Stimulated activated CD4-positive, alpha-beta T cell treated with anti-CD3 and anti-CD28 coated beads, Interleukin-12 subunit alpha, Interleukin-12 subunit beta, amount 100 ng/mL, for 24 hours (primary cell): ENCODE measurements at places on chromosomes 6 and 20.

DNA sequence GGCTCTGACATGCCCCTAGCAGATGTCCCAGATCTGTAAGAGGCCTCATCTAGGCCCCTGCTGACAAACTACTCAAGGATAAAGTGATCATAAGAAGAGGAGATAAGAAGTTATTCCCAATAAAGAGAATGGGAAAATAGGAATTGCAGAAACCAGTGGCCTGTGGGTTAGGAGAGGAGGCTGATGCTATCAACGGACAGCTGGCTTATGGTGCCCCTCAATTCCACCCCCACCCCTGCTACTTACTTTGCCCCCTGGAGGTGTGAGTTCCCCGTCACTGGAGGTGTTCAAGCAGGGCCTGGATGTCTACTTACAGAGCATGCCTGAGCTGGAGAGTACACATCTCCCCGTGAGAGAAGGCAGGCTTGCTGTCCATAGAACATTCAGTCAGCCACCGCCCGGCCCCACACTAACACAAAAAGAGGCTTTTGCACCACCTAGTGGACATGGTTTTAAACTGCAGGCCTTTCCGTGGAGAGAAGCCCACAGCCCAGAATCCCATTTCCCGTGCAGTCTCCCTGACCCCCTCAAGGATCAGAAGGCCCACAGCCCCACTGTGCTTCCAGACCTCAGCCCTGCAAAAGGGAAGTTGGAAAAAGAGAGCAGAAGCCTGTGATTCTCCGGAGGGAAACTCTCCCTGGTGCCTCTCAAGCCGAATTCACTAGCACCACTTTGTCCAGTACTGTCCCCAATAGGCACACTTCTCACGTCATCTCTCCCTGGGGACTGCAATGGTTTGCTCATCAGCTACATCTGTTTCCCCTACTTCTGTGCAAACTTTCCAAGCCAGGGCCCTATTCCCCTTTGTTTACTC lies 23.8 kb upstream of the BNIP5 start:
- peak; percentile 52 for DNase-seq

DNA sequence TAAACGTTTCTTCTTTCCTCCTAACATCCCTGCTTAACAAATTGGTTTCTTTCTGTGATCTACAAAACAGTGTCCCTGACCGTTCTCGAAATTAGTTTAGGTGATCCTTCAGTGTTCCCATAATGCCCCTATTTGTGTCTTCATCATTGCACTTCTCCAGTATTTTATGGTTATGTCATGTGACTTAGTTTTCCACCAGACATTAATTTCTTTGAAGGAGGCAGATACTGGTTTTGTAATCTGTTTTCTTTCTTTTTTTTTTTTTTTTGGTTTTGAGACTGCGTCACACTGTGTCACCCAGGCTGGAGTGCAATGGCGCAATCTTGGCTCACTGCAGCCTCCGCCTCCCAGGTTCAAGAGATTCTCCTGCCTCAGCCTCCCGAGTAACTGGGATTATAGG lies 49.2 kb downstream of the FAM217A start:
- DNase-seq, result no peak

DNA sequence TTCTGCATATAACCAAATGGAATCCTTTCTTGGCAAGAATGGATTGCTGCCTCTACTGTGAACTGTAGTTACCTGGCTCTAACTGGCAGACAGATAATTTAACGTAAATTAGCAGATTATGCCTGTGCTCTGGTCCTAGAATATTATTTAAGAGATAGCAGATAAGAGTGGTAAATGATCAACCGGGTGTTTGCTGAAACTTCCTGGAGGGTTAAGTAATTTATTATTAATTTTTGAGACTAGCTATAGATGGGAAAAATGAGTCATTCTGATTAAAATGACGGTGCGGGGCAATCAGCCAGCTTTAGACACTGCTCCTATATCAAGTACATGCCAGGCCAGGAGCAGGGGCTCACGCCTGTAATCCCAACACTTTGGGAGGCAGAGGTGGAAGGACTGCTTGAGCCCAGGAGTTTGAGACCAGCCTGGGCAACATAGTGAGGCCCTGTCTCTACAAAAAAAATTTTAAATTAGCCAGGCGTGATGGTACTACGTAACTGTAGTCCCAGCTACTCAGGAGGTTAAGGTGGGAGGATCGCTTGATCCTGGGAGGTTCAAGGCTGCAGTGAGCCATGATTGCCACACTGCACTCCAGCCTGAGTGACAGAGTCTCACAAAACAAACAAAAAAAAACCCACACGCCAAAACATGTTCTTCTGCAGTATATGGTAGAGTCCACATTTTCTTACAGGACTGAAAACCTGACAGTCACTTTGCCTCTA lies 22.6 kb downstream of the B4GALT5 start:
- DNase-seq, result no peak

DNA sequence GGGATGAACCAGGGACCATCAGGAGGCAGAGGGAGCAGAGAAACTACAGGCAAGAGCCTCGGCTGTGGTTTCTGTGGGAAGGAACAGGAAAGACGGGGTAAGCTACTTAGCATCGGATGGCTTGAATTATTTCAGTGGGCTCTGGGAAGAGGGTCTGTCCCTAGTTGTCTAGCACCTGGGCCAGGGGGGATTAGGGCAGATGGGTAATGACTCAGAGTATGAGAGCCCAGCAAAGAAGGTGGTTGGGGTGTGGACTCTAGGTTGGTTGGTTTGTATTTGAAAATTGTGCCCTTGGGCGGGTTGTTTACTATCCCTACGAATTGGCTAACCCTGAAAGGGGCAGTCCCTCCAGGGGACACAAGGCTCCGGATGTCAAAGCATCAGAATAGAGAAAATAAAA lies 148.5 kb upstream of the TAB2 start:
- no peak for DNase-seq

GRCh38 chr6:141610741-141611140 lies 522.0 kb upstream of the GJE1 start:
- no peak for DNase-seq

DNA sequence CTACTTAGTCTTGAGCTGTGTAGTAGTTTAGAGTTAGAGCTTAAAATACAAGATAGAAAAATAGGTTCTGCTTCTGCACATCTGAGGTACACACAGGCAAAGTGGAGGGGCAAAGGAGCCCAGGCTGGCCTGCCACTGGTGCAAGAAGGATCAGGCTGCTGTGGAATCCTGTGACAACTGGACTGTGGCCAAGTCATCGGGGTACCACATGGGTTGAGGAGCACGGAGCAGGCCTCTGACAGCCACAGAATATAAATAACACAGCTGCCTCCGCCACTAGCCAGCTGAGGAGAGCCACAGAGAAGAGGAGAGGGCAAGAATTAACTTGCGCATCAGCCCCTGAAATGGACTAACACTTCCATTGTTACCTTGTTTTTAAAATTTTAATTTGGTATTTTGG lies 206.0 kb upstream of the MARCKS start:
- no peak for DNase-seq

GRCh38 chr6:100796049-100796823 lies 84.9 kb downstream of the ASCC3 start:
- no peak for DNase-seq

- no peak for DNase-seq
Measured at GRCh38 chr6:73058736-73059135, 166.6 kb downstream of the KHDC1L start.

- DNase-seq, result no peak
Measured at GRCh38 chr20:40679184-40679583, 9.9 kb downstream of the MAFB start.

DNA sequence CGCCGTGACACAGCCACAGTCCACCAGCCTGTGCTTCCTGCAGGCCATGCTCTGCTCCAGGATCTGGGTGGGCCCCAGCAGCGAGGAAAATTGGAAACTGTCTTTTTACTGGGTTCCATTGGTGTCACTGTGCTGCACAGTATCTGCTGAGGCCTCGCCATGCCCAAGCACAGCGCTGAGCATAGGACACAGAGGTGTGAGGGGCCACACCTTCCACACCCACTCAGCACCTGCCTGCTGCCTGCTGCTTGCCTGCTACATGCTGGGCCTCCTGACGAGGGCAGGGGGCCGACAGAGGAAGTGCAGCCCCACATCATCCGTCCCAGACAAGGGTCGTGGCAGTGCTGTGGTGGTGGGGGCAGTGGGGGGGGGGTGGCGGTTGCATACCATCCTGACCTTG lies 173.0 kb upstream of the THBS2 start:
- DNase-seq, result no peak

- no peak for DNase-seq
Measured at GRCh38 chr6:8664070-8664469, 228.7 kb upstream of the SLC35B3 start.

GRCh38 chr6:148342100-148342349 lies 613 bp upstream of the SASH1 start:
- DNase-seq, result no peak

DNA sequence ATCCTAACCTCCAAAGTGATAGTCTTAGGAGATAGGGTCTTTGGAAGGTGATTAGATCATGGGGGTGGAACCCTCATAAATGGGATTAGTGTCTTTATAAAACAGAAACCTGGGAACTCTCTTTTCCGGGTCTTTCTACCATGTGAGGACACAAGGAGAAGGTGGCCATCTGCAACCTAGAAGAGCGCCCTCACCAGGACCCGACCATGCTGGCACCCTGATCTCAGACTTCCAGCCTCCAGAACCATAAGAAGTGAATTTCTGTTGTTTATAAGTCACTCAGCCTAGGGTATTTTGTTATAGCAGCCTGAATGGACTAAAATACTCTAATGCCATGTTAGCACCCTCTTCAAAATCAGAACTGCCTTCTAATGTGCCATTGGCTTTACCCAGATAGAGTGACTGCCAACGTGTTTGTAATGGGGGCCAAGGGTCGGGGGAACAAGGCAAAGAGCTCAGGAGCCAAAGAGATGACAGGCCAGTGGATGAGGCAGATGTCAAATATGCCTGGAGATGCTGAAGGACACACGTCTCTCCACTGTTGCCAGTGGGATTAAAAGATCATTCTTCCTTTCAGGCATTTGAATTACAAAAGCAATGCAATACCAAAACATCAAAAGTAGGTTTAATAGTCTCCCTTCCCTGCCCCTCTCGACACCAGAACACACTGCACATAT lies 21.0 kb downstream of the TUBB2B start:
- no peak for DNase-seq

DNA sequence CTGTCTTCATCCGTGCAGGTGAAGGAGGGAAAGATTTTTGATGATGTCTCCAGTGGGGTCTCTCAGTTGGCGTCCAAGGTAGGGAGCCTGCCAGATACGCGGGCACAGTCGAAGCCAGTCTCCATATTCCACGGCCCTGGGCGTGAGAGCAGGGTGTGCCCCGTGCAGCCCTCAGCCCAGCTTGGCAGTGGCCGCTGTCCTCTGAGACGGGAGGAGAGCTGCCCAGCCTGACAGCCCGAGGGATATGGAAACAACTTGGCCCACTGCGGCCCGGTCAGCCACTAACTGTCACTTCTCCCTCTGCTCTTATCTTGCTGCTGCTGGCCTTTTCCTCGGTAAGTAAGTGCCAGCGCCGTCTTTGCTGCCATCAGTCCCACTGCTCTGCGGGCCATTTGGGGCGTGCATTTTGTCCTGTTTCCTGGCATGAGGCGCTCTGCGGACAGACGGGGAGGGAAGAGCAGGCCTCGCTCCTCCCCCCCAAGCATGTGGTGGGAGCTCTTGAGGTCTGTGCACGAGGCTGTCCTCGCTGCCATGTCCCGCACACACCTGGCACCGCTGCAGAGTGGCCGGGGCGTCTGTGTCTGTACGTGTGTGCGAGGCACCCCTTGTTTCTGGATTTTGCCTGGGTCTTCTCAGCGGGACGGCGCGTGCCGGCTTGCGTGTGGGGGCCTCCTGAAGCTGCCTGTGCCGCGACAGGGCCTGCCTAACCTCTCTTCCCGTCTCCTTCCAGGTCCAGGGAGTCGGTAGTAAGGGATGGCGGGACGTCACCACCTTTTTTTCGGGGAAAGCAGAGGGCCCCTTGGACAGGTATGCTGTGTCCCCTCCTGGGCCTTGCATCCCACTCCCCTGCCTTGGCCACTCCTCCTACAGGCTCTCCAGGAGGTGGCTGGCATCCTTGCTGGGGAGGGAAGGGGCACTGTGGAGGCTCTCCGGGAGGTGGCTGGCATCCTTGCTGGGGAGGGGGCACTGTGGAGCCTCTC lies 7.1 kb upstream of the COL20A1 start:
- no peak for DNase-seq

DNA sequence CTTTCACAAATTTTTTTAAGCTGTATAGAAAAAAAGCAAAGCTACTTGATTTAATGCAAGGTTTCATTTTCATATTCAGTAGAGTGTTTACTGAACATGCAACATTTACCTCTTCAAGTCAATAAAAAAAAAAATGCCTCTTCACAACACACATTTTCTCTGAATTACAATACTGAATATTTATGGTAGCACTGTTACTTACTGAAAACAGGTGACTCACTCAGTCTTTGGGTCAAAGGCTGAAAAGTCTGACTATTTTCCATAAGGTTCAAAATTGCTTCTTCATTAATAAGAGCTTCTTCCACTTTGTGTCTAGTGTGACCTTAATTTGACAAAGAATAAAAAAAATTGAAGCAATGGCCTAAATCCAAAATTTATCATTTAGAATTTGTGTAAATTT lies 101.9 kb downstream of the REV3L start:
- no peak for DNase-seq

DNA sequence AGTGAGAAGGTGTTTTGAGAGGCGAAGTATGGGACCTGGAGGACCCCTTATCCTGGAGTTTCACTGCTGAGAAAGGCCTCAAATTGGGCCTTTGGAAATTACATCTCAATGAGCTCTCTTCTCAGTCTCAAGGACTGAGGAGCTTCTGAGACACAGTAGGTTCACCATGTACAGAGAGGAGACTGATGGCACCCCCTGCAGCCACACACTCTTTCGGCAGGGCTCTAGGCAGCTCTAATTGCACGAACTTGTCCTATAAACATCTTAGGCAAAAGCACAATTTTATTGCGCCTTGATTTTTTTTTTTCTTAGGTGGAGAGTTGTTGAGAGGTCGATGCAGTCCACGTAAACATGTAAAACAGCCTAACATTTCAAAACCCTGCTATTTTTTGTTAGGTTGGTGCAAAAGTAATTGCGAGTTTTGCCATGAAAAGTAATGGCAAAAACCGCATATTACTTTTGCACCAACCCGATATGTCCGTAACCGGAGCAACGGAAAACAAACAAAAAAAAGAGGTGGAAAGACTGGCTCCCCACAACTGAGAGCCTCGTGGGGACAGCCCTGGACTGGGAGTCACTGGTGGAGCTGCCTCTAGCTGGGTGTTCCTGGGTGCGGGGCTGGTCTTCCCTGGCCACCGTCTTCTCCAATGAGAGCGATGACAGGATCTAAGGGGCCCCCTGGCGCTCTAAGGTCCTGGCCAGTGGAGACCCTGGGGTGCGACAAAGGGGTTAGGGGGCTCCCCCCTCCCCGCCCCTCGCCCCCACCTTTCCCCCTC lies 84.0 kb upstream of the EYA2 start:
- no peak for DNase-seq

- no peak for DNase-seq
Measured at GRCh38 chr6:169861431-169862042, 110.1 kb downstream of the ERMARD start.

GRCh38 chr20:18466574-18466893 lies 296 bp downstream of the DZANK1 start:
- no peak for DNase-seq

DNA sequence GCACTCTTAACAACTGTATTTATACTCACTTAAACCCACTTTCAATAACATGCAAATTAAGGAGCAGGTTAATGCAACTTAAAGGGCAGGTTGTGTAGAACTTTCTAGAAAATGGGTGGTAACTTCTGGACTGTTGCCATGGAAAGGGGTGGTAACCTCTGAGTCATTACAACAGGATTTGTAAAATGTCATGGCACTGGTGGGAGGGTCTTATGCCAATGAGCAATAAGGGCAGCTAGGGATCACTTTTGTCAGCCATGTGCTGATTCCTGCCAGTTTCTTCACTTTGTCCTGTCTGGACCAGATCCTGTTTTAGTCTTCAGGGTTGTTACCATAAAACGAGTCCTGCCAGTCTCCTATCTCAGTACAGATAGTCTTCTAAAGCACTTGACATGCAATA lies 560.5 kb upstream of the PTCHD4 start:
- DNase-seq, result no peak

GRCh38 chr6:29995340-29995777 lies 53.0 kb downstream of the HLA-A start:
- no peak for DNase-seq
